ENCODE measurements at places on chromosomes 2 and 18.

DNA sequence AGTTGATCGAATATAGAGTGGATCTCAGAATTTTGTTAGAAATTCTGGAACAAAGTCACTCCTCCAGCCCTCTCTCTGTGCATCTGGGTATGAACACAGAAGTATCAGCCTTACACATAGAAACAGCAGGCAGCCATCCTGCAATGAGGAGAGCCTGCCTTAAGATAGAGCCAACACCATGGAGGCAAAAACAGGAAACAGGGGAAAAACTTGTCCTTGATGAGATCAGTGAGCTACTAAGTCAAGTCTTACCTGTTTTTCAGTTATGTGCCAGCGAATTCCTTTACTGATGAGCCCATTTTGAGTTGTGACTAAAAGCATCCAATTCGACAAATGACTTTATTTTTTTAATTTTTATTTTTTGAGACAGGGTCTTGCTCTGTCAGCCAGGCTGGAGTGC, 26.6 kb upstream of the MREG start:
- no peak for DNase-seq

DNA sequence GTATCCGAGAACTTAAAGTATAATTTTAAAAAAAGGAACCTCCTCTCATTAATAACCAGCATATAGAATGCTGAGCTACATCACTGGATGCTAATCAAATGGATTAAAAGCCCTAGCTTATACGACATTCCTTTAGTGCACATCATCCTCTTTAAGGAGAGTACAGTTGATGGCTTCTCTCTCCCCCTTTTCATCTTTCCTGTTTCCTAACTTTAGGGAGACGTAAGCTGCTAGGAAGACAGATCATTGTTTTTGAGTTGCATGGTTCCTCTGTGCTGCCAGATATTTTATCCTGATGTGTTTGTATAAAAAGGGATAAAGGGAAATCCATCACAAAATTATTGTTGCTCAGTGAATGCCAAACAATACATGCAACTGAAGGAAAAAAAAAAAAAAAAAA, 94.2 kb downstream of the SLC8A1 start:
- DNase-seq = no peak

DNA sequence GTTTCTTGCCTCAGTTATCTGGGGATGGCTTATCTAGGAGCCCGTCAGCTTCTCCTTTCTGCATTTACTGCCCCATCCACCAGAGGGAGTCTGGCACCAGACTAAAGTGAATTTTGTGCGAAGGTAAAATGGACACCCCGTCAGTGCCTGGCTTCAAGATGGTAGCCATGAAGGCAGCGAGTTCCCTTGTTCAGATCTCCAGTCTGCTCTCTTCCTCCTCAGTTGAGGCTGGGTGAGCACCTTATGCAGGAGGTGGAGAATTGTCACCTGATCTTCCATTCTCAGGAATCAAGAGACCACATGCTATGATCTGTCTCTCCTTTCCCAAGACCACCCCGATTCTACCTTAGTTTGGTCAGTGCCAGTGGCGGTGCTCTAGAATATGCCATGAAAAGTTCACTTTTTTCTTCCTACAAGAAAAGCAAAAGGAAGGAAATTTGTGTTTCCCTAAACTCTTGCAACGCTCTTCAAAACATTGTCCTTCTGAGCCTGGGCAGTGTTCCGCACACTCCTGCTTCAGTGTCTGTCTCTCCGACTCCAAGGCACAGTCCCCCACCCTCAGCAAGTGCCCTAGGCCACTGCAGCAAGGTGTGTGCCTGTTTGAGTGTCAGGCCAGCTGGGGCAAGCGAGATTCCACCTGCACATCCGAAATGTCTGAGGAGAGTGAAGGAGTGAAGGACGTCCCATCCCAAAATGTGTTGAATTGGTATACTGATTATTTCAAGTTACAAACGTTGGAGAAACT, 168.6 kb downstream of the SS18 start:
- no peak for DNase-seq

DNA sequence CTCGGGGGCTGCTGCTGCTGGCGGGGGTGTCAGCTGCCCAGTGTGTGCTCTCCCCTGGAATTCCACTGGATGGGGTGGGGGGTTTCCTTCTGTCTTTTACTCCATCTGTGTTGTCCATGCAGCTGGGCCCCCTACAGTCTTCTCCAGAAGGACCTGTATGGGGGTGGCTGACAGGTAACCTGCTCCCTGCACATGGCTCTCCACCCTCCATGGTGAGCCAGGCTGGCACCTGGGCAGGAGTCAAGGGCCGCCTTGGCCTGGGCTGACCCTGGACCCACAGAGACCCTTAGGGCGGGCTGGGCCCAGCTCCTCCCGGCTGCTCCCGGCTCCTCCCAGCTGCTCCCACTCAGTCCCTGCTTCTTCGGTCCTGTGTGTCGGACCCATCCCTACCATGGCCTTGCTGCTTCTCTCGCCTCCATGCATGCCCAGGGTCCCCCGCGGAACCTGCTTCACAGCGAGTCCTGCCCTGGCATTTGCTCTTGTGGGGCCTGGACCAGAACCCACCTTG, 15.0 kb downstream of the SNTG2 start:
- DNase-seq = no peak

DNA sequence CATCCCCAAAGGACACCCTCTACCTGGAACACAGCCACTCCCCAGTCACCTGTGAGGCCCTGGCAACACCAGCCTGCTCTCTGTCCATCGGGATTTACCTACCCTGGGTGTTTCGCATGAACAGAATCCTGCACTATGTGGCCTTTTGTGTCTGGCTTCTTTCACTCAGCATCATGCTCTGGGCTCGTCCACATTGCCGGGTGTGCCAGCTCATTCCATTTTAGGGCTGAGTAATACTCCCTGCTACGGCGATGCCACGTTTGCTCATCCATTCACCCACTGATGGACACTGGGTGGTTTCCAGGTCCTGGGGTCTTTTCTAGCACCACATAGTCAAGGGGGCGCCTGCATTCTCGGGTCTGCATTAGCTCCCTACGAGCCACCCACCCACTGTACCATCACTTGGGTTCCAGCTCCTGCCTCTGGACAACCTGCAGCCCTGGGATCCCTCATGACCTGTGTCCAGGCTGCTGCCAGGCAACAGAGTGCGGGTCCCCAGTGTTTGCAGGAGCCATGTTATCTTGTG, 22.0 kb downstream of the KCNF1 start:
- DNase-seq = no peak

DNA sequence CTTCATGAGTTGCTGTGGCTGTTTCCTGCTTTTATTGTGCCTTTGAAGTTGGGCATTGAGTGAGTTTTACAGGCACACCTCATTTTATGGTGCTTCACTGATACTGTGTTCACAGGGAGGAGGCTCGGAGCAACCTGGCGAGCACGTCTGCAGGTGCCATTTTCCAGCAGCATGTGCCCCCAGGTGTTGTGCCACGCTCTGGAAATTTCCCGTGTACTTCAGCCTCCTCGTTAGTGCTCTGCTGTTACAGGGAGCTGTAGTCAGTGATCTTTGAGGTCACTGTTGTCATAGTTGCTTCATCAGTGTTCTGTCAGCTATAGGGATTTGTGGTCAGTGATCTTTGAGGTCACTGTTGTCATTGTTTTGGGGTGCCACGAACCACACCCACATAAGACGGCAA, 20.1 kb downstream of the CTDP1 start:
- no peak for DNase-seq

- no peak for DNase-seq
These were observed 5.5 kb downstream of the CCDC102B start for GRCh38 chr18:68803356-68803755.

GRCh38 chr2:105072039-105072438, 34.2 kb downstream of the MRPS9 start:
- no peak for DNase-seq

DNA sequence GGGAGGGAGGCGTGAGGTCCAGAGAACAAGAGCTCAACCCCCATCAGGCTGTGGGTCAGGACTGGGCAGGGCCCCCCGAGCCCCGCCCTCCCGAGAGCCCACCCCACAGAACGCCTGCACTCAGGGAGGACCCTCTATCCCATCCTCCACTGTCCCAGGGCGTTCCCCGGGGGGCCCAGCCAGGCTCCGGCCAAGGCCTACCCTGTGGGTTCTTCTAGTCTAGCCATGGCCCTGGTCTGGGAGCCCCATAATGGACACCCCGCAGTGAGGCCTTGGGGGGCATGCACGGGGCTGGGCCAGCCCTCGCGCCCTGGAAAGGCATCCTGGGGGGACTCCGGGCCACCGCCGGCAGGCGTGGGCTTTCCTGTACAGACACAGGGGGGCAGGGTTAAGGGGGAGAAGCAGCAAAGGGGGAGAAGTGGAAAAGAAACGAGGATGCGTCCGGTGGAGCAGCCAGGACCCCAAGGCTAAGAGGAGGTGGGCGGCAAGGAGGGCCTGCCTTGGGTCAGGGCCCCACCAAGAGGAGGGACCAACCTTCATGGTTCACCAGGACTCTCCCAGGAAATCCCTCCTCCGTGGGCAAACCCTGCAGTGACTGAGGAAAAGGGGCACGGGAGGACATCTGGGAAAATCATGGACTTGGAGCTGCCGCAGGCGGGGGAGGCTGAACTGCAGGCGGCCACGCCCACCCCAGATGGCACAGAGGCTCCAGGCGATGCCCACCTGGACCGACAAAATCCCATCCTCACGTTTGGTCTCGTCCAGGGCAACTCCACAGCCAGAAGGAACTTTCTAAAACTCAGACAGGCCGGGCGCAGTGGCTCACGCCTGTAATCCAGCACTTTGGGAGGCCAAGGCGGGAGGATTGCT, 2.7 kb upstream of the CROCC2 start:
- no peak for DNase-seq

DNA sequence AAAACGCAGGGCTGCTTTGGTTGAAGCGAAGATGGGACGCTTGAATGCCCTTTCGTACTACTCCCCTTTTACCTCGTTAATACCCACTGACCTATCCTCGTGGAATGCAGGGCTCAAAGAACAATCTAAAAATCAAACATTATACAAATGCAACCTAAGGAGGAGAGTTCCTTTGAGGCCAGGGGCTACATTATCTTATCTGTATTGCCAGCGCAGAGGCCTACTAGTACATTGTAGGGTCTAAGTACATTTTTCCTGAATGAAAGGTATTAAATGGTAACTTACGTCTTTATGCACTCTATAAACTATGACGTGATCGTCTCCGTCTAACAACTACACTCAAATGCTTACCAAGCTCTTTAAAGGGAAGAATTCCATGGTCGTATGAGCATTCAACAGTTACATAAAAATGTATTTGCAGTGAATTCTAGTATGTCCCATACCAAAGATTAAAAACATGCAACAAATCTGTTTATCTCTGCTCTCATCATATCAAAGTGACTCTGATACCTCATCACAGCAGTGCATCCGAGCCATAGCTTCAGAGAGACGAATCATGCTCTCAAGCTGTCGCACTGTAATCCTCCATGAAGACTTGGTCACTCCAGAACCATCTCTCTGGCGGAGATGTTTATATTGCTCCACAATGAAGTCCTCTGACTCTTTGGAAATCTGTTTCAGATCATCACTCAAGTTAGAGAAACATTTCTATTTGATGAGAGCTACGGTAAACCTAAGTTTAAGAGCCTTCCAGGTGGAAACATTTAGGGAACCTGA, 14.1 kb upstream of the LCT start:
- no peak for DNase-seq

DNA sequence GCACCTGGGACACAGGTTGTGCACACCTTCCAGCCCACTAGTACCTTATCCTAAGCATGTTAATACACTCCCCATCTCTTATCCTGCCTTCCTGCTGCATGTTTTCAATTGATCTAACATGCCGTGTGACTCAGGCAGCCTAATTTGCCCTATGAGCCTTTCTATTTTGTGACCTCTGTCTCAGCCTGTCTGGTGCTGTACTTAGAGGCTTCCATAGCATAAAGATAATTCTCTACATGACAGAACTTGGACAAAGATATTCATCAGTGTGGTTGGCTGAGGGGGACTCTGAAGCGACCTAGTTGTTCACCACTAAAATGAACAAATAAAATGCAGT, 8.6 kb upstream of the TMEM37 start:
- no peak for DNase-seq

- no peak for DNase-seq
These were observed 296.3 kb upstream of the KCNJ3 start for GRCh38 chr2:154402213-154402612.

DNA sequence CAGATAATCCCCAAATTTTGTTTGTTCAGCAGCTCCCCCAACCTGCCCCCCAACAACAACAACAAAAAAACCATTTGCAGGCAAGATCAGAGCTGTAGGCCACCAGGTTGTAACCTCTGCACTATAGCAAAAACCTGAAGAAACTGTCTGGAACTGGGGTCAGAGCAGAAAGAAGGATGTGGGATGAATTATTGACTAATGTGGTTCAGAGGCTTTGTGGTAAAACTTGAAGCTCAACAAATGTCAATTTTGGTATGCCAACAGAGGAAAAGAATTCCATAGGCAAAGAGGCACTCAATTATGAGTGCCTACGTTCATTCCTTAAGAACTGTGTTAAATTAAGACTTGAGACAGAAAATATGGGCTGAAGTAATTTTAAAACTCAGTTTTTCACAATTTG, 255.1 kb downstream of the STK39 start:
- DNase-seq = no peak

DNA sequence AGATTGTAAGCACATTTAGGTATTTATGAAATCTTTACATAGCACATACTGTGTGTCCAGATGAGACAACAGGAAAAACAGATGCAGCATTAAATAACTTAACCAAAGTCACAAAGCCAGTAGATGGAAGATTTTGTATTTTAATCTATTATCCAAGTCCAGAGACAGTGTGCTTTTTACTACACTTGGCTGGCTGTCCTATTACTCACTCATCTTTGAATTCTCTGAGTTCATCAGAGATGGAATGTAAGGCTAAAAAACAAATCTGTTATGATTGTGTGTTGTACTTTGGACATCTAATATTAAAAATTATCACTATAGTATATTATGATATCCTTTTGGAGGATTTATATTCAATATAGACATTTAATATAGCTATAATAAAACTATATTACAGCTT, 1189.4 kb downstream of the DSC3 start:
- DNase-seq = no peak

- DNase-seq = no peak
These were observed 99.6 kb downstream of the TXNL1 start for GRCh38 chr18:56538746-56539145.

DNA sequence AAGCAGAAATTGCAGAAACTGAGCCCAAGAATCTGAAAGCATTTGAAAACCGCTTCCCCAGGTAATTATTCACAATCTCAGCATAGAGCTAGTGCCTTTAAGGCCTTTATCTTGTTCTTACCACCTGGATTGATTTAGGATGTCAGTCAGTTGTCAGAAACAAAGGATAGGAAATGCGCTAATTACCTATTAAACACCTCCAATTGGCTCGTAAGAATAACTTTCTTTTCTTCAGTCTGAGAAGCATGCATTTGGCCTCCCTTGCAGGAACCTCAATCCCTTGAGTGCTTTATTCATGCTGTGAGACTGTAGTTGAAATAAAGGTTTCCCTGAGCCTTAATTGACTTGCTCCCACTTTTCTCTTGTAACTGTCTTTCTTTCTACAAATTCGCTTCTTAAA, 400.3 kb upstream of the LRATD1 start:
- no peak for DNase-seq

DNA sequence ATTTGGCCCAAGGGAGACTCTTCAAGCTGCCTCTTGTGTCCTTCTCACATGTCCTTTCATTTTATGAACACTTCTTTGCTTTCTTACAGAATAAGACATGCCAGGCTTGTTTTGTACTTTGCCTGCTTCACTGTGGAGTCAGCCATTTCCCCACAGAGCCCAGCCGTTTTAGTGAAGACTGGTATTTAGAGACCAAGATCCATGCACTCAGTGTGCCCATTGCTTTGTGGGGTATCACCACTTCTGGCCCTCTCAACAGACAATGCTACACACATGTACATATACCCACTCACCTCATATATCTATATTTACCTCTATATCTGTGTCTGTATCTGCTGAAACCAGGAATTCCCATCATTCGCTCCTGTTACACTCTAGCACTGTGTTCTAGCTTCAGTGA, 74.1 kb downstream of the FARP2 start:
- DNase-seq = no peak

- DNase-seq = no peak
These were observed 136.0 kb downstream of the EML6 start for GRCh38 chr2:54859416-54859815.

Measured in stimulated activated CD8-positive, alpha-beta memory T cell treated with anti-CD3 and anti-CD28 coated beads, Interleukin-7, amount 100 ng/mL, for 1 hour (primary cell).